Caco-2 (cell line): ENCODE measurements at places on chromosomes 1 and 21. TPM values are rescaled to one million over a fixed set of nuclear protein-coding genes. Genes with fewer than 3 reads are reported as not detected.

DDAH1 gene
- total RNA-seq: 83.0 and 87.9 TPM in 2 replicates

EPHX1 gene
- total RNA-seq: 73.7 and 88.5 TPM in 2 replicates

S100A16 gene
- 220 and 243 TPM in 2 replicates for total RNA-seq

AMY1C gene
- not detected in 2 replicates for total RNA-seq

PCP4 gene
- 4.0 and 4.7 TPM in 2 replicates for total RNA-seq

SAMD11 gene
- total RNA-seq: 0.54 and 0.63 TPM in 2 replicates

CACNA1E gene
- 0.32 and 0.45 TPM in 2 replicates for total RNA-seq

UBE2G2 gene
- total RNA-seq: 91.3 and 103 TPM in 2 replicates

TEX38 gene
- total RNA-seq: not detected in 2 replicates

S100A7 gene
- not detected in 2 replicates for total RNA-seq

LRRC8B gene
- 8.4 and 10.8 TPM in 2 replicates for total RNA-seq

MTARC2 gene
- total RNA-seq: 15.8 and 16.5 TPM in 2 replicates

CHRM3 gene
- 6.8 and 8.6 TPM in 2 replicates for total RNA-seq

CFAP141 gene
- not detected in 2 replicates for total RNA-seq

CDC42BPA gene
- 38.3 and 39.8 TPM in 2 replicates for total RNA-seq

MEGF6 gene
- 12.1 and 13.3 TPM in 2 replicates for total RNA-seq

PTCH2 gene
- 0.44 and 0.48 TPM in 2 replicates for total RNA-seq

IL19 gene
- not detected in 2 replicates for total RNA-seq

RGS16 gene
- 0.77 and 1.2 TPM in 2 replicates for total RNA-seq

C4BPB gene
- 93.0 and 99.8 TPM in 2 replicates for total RNA-seq

CDK18 gene
- total RNA-seq: 17.0 and 18.5 TPM in 2 replicates

SFN gene
- total RNA-seq: 21.4 and 22.1 TPM in 2 replicates

DEPDC1 gene
- 19.9 and 20.3 TPM in 2 replicates for total RNA-seq

USH2A gene
- total RNA-seq: 0.11 and 0.26 TPM in 2 replicates

TMPRSS3 gene
- total RNA-seq: not detected in 2 replicates

TNNT2 gene
- total RNA-seq: 5.9 and 7.3 TPM in 2 replicates
